ENCODE measurements at places on chromosomes 7 and 10.

GRCh38 chr10:3786295-3787015 is 1.4 kb upstream of the KLF6 start:
- no peak for DNase-seq

DNA sequence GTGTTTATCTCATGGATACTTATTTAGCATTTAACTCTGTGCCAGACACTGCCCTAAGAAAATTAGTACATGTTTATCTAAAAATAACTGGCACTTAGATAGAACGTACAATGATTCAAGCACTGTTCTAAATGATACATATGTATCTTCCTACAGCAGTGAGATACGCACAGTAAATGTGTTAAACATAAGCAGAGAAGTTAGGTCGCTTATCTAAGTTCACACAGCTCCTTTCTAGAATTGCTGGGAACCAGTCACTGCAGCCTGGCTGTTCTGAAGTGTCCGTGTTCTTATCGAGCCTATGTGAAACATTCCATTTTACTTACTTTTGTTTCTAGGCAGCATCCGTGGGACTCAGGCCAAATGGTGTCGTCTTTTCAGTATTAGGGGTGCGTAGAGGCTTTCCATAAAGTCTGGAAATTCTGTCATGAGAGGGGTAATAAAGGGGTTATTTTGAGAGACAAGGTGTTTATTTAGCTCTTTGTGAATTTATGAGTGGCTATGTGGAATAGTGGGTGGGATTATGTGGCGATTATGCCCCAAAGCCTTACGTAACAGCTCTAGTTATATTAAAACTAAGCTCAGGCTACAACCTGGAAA is 186.9 kb downstream of the SND1 start:
- no peak for DNase-seq

DNA sequence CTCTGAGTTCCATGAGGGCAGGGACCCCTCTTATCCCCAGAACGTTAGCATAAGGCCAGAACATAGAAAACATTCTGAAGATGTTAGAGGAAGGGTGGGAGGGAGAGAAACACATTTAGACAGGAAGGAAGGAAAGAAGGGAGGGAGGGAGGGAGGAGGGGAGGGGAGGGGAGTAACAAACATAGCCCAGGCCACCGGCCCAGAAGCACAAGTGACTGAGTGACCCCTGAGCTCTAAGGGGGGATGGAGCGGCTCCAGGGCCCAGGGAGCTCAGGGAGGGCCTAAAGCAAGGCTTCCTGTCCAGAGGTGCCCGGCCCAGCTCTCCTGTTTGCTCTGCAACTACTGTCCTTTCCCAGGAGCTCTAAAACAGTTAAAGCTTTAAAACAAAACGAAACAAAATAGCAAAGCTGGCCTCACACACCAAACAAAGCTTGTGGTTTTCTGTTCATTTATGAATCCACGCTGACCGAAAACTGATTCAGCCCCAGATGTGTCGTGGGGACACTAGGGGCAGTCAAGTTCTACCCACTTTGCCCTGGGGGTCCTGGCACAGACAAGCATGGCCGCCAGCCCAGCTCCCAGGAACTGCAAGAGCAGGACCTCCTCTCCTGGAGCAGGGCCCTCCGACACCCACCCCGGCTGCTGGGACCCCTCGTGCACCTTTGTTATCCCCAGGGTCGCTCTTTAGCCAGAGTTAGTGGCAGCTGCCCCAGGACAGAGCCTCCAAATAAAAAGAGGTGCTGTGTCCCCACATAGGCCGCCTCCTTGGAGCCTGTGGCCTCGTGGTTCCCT is 496.2 kb upstream of the FOXK1 start:
- no peak for DNase-seq

GRCh38 chr7:84790882-84791281 is 396.0 kb downstream of the SEMA3D start:
- no peak for DNase-seq

GRCh38 chr10:131089861-131090260 is 221.7 kb downstream of the TCERG1L start:
- DNase-seq, result no peak

GRCh38 chr7:22578007-22578733 is 78.2 kb upstream of the STEAP1B start:
- DNase-seq, result no peak

GRCh38 chr10:71838264-71839211 is 12.5 kb downstream of the PSAP start:
- no peak for DNase-seq

- no peak for DNase-seq
These were observed 83.9 kb downstream of the LHPP start for GRCh38 chr10:124545351-124546054.

DNA sequence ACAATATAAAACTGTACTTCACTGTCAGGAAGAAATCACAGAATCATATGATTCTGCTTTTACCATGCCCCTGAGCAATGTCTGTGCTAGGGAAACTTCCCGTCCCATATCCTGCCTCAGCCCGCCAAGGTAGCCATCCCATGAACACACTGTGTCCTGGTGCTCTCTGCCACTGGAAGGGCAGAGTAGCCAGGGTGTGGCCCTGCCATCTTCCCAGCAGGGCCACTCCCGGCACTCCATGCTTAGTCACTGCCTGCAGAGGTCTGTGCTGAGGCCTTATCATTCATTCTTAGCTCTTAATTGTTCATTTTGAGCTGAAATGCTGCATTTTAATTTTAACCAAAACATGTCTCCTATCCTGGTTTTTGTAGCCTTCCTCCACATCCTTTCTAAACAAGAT is 31.8 kb downstream of the AP3M1 start:
- DNase-seq, result no peak

GRCh38 chr7:13560441-13560840 is 429.0 kb downstream of the ETV1 start:
- no peak for DNase-seq

DNA sequence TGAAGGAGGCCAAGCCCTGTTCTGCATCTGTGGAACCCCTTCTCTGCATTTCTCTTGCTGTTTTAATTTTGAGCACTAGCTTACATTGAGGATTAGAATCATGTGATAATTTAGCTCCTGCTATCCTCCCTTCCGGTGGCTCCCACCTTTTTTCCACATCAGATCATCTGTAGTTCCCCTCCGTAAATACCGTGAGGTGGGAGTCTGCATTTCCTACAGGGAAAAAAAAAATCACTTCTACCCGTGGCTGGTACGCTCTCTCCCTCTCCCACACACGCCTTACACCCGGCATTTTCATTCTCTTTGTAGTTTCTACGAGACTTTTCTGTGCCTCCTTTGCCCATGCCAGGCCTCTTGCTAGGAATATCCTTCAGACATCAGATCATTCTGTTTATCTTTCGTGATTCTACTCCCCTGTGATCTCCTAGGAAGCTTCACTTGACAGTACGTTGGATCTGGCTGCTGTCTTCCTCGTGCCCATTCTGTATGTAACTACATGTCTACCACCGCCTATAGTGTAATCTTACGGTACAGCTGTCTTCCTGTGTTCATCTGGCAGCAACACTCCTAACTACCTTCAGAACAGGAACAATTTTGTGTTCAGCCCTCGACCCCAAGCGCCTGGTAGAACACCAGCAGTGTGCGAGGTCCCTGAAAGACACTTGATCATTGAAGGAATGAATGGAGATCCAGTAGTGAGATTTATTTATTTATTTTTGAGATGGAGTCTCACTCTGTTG is 41.7 kb upstream of the OCM start:
- DNase-seq, result no peak

GRCh38 chr7:48366096-48366495 is 194.8 kb downstream of the ABCA13 start:
- DNase-seq, result no peak

Data from GM06990 (cell line).